NCI-H748 treated with DMSO at 0.1 percent for 48 hours (cell line): ENCODE measurements at places on chromosomes 11 and 22.

DNA sequence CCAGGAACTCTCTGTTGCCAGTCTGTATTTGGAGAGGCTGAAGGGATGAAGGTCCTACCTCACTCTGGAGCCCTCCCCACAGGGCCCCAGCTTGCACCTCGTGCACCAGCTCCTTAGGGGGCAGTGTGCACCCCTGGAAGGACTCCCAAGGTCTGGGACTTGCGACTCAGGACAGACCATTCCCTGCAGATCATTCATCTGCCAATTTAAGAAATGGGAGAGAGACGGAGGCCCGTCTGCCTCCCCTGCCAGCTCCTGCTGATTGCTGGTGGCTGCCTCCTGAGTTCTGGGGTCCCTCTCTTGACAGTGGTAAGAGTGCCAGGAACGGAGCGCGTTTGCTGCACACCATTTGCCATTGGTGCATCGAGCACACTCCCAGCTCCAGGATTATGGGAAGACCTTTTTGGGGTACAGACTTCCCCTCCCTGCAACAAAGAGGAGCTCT is 27.4 kb upstream of the MALAT1 start:
- no peak for DNase-seq

DNA sequence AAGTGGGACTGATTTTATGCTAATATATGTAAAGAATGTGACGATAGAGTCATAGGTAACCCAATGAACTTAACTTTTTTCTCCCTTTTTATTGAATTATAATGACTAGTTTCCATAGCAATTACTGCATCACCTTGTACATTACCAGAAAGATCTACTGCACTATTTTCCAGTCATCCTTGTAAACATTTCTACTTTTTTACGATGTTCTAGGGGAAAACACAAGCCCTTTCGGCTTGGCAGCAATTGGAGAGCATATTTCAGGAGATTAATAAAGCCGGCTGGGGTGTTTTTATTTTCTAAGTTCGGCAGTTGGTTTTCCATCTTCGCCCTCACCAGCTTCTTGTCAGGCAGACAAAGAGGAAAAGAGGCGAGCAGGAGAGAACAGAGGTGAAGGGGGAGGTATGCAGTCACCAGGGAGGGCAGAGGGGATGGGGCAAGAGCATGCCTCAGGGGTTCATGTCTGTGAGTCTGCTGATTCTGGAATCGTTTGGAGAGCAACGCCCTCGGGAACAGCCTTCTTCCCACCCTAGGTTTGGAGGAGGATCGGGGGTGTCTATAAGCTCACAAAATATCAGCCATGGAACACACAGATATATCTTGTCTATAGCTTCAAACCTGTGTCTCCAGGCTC is 476.4 kb downstream of the MIAT start:
- DNase-seq: no peak

GRCh38 chr11:44878711-44879110 is 72.0 kb downstream of the TP53I11 start:
- no peak for DNase-seq

DNA sequence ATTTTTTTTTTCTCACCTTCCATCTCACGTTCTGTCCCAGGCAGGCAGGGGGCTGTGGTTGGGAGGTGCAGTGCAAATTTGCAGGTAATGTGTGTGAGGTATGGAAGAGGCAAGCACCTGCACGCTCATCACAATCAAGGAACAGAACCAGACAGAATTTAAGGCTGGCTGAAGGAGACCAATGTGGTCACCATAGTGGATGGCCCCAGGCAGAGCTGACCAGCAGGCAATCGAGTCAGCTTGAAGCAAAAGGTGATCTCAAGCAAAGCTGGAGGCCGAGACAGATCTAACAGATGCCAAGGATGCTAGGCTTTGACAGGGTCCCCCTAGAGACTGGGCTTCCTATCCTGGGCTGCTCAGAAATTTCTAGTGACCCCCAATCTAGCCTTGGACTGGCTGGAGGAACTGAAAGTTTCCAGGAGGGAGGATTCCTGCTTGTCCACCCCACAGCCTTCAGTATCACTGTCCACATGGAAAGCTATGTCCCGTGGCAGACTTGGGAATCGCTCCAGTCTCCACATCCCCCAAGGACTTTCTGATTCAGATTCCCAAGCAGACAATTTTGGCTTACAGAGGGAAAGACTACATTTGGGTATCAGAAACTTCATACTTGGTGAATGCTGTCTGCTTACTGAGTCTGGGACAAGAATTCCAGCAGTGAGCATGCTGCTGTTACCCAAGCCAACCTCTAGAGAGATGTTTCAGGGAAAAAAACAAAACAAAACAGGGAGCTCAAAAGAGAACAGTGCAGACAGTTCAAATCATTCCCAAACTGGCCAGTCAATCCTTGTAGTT is 9.0 kb upstream of the MICAL3 start:
- DNase-seq: no peak

GRCh38 chr11:74731301-74732094 is at the start of gene CHRDL2:
CHRDL2 (minus strand) TSS chr11:74731426; CDS start chr11:74730888, 538 bp downstream.
- no peak for DNase-seq

GRCh38 chr11:85854212-85854556 is 999 bp upstream of the CCDC83 start:
- no peak for DNase-seq

GRCh38 chr22:46673662-46674236 is 53.6 kb downstream of the GRAMD4 start:
- no peak for DNase-seq

DNA sequence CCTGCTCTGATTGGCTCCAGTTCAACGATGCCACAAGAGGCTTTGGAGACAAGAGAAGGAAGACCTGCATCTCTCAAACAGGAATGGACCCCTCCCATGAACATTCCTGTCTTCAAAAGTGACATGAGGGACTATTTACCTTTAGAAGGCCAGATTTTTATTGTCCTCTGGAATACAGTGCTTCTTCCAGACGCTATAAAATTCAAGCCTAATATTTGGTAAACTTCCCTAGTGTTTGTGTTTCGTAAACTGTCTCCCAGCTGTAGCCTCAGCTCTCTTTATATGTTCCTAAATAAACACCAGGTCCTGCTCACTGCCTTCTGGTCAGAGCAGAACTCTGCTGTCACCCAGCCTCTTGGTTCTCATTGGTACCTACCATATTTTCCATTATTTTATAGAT is 157.8 kb downstream of the CCDC34 start:
- no peak for DNase-seq
